ENCODE measurements at places on chromosomes 2 and 18.

DNA sequence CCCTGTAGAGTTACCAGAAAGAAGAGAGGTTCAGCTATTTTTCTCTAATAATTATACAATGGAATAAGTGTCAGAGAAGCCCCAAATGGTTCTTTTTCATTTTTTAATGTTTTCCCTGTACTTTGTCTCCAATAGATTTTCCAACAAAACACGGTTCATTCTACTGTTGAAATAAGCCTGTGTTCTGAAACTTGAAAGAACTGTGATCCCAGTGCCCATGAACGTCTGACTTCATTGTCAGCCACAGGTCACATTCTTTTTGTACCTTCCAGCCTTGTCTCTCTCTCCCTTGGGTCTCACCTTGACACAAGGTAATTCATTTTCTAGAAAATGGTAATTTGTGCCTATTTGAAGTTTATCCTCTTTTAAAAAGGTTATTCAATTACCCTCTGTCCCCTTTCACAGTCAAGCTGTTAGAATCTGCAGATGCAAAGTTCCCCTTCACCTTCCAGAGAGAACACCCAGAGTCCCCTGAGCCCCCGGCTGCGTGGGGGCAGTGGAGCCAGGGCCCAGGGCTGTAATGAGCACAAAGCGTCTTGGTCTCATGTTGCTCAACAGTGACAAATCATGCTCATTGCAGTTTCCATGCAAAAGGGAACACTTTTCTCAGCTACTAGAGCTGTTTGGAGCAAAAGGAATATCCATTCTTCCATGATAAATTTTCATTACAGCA is 115.2 kb downstream of the SPHKAP start:
- no peak for DNase-seq

- DNase-seq = no peak
Observed at GRCh38 chr2:42170619-42171395, 1.7 kb downstream of the EML4 start.

GRCh38 chr18:64333584-64333983 is 184.7 kb upstream of the LINC00305 start:
- no peak for DNase-seq

GRCh38 chr18:75162467-75162866 is 46.5 kb downstream of the PTGR3 start:
- no peak for DNase-seq

GRCh38 chr18:13256444-13257305 is 38.1 kb downstream of the LDLRAD4 start:
- DNase-seq = no peak

GRCh38 chr2:16650287-16651249 is 15.1 kb downstream of the CYRIA start:
- no peak for DNase-seq

GRCh38 chr2:766255-766654 is 89.0 kb upstream of the TMEM18 start:
- no peak for DNase-seq

DNA sequence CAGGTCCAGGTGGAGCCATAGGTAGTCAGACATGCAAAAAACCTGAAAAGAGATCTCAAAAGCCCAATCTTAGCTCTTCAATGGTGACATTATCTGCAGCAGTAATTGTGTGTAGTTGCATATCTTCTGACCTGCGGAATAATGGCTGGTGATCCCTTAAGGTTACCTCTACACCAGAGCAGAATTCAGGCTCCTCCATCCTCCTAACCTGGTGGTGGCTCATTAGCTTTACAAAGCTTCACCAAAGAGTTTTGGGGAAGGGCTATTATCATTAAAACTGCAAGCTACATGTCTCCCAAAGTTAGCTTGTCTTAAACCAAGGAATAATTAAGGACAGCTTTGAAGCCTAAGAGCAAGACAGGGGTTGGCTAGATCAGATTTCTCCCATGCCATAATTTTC is 42.6 kb upstream of the CHST9 start:
- no peak for DNase-seq

All from stimulated activated CD4-positive, alpha-beta T cell treated with anti-CD3 and anti-CD28 coated beads, Interleukin-2, amount 100 ng/mL, for 48 hours (primary cell).